ENCODE measurements at places on chromosomes 4 and X. TPM values are rescaled to one million over a fixed set of nuclear protein-coding genes. Genes with fewer than 3 reads are reported as not detected.

The CCKAR gene
- not detected for total RNA-seq

The P2RY4 gene
- not detected for total RNA-seq

The KLHL5 gene
- 31.6 TPM for total RNA-seq

The ADGRG4 gene
- not detected for total RNA-seq

The SULT1B1 gene
- not detected for total RNA-seq

The PPP2R2C gene
- not detected for total RNA-seq

The NSG1 gene
- 6.4 TPM for total RNA-seq

The CBR4 gene
- 8.6 TPM for total RNA-seq
